NCI-H2107 (cell line): ENCODE measurements at places on chromosomes 12 and 14.
A peak's percentile ranks its signal among the peaks of the same experiment; 100 is the strongest.

DNA sequence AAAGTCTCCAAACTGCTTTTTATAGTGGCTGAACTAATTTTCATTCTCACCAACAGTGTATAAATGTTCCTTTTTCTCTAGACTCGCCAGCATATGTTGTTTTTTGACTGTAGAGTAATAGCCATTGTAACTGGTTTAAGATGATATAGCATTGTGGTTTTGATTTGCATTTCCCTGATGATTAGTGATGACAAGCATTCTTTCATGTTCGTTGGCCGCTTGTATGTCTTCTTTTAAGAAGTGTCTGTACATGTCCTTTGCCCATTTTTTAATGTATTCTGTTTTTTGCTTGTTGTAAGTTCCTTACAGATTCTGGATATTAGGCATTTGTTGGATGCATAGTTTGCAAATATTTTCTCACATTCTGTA, 404.9 kb downstream of the FLRT2 start:
- no peak for DNase-seq

- no peak for DNase-seq
Observed at GRCh38 chr12:21001778-21002177, 129.2 kb upstream of the SLCO1B1 start.

GRCh38 chr14:50649691-50650090, 18.4 kb downstream of the SAV1 start:
- DNase-seq, result no peak

GRCh38 chr14:24162093-24162492, 1.0 kb downstream of the IRF9 start:
- no peak for DNase-seq

GRCh38 chr14:100059438-100059781, 5.8 kb upstream of the EVL start:
- DNase-seq, result no peak

- no peak for DNase-seq
Observed at GRCh38 chr12:49980501-49981349, 8.0 kb downstream of the AQP6 start.

GRCh38 chr12:117792877-117793424, 175.8 kb downstream of the KSR2 start:
- no peak for DNase-seq

- no peak for DNase-seq
Observed at GRCh38 chr12:12612358-12612757, 682 bp downstream of the CREBL2 start.

- no peak for DNase-seq
Observed at GRCh38 chr12:57852200-57852599, 5.7 kb upstream of the CTDSP2 start.

DNA sequence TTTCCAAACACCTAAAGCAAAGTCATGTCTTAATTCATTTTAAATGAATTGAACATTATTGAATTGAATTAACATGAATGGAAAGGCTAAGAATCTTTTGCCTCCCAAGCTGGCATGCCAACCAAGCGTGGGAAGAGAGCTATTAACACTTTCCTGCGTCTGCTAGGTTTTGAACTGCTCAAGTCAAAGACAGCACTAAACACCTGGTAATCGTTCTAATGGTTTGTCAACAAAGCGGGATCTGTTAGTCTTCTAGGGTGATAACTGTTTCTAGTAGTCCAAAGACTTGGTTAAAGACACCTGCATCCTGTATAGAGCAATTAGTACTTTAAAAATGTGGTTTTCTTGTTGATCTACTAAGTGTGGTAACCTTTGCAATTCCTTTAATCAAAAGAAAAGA, 164.2 kb upstream of the HMGA2 start:
- DNase-seq, result no peak

DNA sequence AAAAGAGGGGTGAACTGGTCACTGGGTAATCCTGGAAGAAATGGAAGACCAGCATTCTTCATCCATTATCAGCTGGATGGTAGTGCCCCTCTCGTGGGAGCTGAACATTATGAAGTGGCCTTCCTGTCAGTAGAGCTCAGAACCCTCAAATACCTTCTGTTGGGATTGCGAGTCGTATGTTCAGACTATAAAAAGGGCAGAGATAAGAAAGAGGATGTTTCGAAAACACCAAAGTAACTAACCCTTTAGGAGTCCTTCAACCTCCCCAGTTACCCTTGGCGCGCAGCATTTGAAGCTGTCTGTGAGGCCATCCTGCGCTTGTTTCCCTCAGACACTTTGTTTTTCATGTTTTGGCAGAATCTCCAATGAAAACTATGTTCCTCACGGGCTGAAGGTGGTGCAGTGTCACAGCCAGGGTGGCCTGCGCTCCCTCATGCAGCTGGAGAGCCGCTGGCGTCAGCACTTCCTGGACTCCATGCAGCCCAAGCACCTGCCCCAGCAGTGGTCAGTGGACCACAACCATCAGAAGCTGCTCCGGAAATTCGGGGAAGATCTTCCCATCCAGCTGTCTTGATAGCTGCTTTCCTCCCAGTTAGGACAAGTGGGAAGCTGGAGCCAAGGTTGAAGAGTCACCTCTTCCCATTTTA, 19.3 kb upstream of the GALNT16 start:
- DNase-seq, result no peak

DNA sequence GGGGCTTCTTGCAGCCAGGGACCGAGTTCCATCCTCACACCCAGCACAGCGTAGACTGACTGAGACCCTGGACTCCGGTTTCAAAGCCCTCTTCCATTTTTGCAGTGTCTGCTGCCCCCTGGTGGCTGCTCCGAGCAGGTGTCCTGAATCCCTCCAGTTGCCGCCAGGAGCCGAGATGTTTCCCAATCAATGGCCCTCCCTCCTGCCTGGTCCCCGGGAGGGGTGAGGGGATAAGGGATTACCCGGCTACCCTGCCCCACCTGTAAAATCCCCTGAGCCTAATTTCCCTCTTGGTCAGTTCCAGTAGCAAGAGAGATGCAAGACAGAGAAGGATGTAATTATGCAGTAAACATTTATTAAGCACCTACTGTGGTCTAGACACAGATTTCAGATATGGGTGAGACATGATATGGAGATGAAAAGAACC, 55.0 kb downstream of the PHETA1 start:
- DNase-seq, result peak; percentile 63

- no peak for DNase-seq
Observed at GRCh38 chr12:116094475-116094874, 183.0 kb downstream of the MED13L start.

GRCh38 chr12:64672925-64673409, 62.7 kb downstream of the RASSF3 start:
- DNase-seq, result peak; percentile 84

DNA sequence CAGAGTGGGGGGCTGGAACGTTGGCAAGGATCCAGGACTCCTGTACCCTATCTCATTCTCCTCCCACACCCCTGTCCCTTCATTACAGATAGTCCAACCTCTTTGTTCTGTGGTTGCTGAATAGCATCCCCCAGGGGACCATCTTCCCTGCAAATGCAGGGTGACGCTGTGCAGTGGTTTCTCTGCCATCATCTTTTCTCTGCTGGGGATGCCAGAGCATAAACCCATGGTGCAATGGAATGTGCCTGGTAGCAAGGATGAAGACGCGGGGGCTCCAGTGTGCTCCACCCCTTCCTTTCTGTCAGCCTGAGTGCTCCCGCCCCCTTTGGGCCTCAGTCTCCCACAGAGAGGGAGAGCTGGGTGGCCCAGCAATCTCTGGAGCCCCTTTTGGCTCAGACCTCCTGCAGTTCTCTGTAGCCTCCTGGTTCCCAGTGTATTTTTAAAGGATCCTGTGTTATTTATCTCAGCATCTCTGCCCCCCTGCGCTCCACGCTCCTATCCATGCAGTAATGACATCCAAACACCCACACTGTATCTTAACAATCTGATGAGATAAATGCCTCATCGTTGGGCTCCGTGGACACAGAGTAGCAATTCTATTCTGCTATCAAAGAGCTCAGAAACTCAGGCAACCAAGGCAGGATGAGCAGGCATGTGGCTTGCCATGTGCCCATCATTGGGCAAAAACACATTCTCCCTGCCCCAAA, 212.8 kb downstream of the CACNA1C start:
- DNase-seq, result no peak

DNA sequence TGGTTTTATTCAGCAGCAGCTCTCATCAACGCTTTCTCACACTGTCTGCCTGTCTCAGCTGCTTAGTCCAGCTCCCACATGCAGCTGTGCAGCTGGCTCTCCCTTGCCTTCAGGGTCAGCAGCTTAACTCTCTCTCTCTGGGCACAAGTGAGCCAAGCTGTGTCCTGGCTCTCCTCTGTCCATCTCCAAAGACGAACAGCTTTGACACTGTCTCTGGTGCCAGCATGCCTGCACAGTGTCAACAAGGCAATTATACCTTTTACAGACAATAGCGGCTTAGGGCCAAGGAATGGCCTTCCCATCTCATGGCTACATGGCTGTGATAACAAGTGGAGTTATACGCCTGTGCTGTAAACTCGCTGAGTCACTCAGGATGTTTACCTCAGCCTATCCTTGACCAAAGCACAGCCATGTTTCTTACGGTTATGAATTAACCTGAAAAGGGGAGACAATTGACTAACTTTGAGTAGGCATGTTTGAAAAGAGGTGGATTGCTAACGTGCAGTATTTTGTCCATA, 38.4 kb upstream of the MANSC4 start:
- no peak for DNase-seq
